ENCODE measurements at places on chromosomes 5 and 9.

DNA sequence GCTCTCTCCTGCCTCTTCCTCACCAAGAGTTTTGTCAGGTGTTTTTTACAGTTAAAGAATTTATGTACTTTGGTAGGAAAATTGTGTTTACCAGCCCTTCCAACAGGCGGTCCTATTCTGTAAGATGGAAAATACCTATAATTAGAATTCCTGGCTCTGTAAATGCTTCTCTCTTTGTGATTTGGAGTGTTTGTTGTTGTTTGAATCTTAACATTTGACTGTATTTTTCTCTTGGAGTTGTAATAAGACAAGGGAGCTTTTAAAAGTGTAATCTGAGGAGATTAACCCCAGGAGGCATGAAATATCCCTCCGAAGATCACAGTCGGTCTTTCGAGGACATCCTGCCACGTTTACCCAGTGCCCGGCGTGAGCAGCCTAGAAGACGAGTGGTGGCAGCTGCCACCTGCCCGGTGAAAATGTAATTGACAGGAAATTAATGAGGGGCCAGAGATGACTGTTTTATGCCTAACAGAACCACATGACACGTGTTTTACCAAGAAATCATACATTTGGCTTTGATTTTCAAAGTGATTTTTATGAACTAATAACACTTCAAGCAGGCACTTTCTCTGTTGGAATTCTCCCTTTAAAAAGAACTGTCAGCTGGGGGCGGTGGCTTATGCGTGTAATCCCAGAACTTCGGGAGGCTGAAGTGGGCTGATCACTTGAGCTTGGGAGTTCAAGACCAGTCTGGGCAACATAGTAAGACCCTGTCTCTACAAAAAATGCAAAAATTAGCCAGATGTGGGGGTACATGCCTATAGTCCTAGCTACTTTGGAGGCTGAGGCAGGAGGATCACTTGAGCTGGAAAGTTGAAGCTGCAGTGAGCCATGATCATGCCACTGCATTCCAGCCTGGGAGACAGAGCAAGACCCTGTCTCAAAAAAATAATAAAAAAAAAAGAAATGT is 20.0 kb downstream of the ANKRD33B start:
- no peak for DNase-seq

- DNase-seq, result no peak
These were observed 569.1 kb upstream of the MEF2C start for GRCh38 chr5:89452081-89452480.

DNA sequence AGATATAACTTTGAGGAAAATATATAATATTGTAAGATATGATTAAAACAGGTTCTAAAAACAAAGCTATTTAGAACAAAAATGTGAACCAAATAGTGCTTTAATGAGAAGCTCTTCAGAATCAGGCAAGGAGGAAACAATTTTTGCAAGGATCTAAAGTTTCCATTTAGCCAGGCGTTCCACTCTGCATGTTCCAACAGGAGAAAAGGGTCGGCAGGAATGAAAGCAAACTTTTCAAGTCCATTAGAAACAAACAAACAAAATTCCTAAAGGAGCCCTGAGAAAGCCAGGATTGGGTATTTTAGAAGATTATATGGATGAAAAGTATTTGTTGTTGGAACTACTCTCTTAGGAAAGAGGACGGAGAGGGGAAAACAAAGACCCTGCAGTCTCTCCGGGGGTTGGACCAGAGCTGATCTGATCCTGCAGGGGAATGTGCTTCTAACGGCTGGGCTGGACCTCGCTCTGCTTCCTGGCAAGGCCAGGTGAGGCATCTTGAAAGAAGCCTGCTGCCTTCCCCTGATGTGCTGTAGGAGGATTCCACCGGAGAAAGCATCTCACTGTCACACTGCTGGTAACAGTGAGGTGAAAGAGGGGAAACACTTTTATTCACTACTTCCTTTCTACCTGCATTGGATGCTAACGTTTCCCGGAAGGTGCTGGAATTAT is 94.6 kb downstream of the PRRT1B start:
- DNase-seq, result no peak

GRCh38 chr5:106172681-106173532 is 1497.8 kb downstream of the EFNA5 start:
- DNase-seq, result no peak

DNA sequence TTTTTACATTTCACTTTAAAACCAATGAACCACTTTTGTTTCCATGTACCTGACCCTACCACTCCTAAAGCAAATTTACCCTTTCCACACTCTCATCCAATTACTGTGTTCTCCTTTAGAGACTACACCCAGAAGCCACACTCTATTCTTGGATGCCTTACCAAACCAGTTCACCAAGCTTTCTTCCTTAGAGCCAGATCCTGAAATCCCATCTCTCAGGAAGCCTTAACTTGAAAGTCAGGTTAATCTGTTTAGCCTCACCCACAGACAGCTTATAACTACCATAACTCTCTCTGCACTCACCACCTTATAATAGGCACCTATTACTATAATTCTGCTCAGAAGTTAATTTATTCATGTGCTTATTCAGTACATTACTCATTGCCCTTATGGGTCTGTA is 4.3 kb downstream of the CSNK1A1 start:
- no peak for DNase-seq

Measured in HS-27A (cell line).